Posterior vena cava (tissue), 2 donors: ENCODE measurements at places on chromosomes 7 and 10.
A peak's percentile ranks its signal among the peaks of the same experiment; 100 is the strongest.

- no peak for DNase-seq
Measured at GRCh38 chr10:78934532-78934898, 134.3 kb upstream of the ZMIZ1 start.

DNA sequence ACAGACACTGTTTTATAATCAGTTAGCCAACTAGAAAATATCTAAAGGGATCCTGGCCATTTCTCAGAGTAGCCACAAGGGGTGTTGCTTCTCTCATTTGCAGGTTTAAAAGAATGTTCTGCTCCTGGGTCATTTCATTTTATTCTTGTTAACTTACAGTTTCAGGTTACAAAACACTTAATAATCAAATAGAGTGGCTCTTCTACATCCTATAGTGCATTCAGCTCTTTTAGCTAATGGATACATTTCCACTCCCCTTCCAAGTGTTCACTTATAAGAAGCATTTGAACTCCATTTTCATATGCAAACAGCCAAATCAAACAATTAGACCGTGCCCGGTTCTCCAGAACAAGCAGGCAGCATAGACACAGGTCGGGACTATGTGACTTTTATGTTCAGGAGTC is 117.5 kb downstream of the TRIL start:
- DNase-seq: no peak

- no peak for DNase-seq
Measured at GRCh38 chr7:96299496-96299895, 22.4 kb downstream of the SLC25A13 start.

- no peak for DNase-seq
Measured at GRCh38 chr10:78706256-78706655, 362.5 kb upstream of the ZMIZ1 start.

DNA sequence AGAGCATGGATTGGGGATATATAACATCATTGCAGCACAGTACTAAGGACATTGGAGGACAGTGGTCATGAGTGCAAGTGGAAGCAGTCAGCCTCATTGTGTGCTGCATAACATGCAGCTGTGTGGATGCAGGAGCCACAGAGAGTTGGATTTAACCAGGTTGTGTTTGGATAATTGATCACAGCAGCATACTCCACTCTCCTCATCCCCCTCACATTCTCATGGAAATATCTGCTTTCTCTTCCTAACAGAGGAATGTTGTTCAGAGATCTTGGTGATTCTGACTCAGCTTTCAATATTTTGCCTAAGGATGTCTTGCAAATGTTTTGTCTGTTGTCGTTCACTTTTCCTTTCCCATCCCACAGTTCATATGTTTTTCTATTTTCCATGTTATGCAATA is 31.8 kb upstream of the LSM8 start:
- no peak for DNase-seq

DNA sequence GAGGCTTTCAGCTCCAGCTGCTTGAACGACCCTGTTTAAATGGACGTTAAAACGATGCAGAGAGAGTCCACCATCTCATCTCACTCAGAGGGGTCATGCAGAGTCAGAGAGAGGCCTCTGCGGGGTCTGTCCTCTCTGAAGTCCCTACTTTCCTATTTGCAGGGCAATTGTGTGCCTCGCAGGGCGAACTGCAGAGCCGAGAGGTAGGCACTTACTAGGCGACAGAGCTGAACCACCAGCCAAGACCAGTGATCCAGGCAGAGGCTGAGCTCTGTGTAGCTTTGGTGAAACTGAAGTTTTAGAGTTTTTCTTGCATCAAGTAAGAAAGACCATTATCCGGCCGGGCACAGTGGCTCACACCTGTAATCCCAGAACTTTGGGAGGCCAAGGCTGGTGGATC is 64.1 kb upstream of the CUX1 start:
- DNase-seq: no peak

DNA sequence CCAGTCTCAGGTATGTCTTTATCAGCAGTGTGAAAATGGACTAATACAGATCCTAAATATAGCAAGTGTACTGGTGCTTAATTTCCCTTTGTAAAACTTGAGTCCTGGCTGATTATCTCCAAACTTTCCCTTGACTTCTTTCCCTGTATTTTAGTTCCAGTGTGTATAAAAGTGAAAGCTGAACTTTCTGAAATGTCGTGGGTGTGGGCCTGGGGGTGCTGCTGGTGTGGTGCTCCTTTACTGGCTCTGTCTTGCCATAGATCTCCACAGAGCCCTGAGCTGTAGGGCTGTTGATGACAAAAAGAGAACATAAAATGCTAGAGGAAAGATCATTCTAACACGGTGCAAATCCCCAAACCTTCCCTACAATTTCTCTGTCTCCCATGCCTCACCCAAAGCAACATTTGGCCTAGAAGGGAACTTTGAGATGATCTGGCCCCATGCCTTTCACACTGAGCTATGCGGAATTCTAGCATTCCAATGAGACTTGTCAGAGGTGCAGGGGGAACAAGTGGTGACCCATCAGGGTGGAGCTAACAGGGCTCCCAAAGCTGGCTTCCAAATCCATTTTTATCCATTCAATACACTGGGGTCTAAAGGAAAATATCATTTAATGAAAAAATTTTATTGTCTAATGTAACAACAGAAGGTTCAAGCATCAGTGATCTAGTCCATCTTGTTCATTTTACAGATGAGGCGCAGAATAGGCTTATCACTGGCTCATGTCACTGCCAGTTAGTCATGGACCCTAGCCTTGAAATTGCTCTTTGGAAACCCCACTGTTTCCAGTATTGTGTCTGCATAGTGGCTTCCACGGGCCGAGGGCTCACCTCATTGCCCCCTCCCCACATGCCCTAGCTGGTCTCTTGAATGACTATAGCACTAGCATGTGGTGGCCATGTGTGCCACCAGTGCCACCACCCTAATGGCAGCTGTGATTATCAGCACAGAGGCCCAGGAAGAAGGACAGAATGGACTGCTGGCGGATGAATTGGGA is 1000.9 kb downstream of the LRMDA start:
- no peak for DNase-seq

GRCh38 chr7:50397320-50397970 is 52.7 kb downstream of the FIGNL1 start:
- DNase-seq: no peak

GRCh38 chr7:134452419-134452838 is 6.5 kb downstream of the AKR1B1 start:
- DNase-seq: no peak

GRCh38 chr10:71486484-71487114 is 89.9 kb downstream of the CDH23 start:
- DNase-seq: peak; percentile 81

DNA sequence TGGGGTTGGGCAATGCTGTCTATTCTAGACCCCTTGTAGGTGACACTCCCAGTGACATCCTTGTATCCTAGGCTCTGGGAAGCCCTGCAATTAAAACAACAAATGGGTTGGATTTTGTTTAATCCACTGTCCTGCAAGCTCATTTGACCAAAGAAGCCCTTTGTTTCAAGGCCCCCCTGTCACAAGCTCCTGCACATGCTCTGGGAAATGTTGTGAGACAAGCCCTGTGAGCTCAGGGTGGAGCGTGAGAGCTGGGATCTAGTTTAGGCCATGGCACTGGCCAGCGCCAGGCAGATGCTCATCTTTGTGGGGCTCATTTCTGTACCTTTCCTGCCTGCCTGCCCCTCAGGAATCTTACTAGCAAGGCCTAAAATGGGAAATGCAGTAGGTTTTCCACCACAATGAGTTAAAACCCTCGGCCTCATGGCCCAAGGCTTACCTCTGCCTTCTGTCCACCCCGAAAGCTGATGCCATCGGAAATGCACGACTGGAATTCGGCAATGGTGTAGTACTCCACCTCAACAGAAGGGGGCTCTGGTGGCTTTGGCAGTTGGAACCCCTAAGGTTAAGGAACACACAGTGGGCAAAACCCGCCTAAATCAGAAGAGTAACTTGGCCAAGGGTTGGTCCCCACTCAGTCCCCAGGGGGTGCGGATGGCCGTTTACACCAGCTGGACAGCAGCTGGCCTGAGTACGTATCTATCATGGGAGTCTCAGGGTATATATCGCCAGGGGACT is 112.0 kb downstream of the NEURL1 start:
- no peak for DNase-seq

- DNase-seq: peak; percentile 1
Measured at GRCh38 chr10:97831259-97831658, 18.4 kb upstream of the GOLGA7B start.

DNA sequence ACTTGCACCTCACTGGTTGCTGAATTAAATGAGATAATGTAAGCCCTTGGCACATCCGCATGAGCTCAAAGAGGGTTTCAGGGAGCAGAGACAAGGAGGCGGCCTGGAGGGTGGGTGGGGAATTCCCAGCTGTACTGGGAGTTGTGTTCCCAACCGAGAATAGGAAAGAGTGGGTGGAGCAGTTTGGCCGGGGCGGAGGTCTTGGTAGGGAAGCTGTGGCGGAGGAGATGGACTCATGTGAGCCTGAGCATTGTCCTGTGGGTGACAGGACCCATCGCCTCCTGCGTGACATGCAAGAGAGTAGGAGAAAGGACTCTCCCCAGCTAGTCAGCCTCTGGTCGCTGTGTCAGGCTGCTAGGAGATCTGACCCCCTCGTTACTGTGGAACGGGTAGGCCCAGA is 41.0 kb upstream of the SAMD8 start:
- no peak for DNase-seq

DNA sequence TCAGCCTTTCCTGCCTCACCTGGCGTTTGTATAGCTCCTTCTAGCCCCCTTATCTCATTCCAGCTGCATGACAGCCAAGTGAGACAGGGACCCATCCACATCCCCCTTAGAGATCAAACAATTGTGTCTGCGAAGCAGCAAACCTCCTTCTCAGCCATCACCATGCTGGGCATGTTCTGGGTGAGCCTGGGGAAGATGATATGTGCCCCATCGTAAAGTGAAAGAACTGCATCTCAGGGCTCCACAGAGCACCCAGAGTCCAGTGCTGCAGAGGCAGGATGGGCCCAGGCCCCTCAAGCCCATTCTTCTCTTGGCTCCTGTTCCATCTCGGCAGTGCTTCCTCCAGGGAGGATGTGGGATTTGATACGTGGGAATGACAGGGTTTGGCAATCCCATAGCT is 43.2 kb downstream of the FIGNL1 start:
- DNase-seq: no peak
